ENCODE measurements at places on chromosomes 6 and 20.

GRCh38 chr6:83193747-83194566, 800 bp downstream of the RWDD2A start:
- no peak for DNase-seq

- DNase-seq, result no peak
Observed at GRCh38 chr20:10040070-10040975, 5.5 kb downstream of the ANKEF1 start.

DNA sequence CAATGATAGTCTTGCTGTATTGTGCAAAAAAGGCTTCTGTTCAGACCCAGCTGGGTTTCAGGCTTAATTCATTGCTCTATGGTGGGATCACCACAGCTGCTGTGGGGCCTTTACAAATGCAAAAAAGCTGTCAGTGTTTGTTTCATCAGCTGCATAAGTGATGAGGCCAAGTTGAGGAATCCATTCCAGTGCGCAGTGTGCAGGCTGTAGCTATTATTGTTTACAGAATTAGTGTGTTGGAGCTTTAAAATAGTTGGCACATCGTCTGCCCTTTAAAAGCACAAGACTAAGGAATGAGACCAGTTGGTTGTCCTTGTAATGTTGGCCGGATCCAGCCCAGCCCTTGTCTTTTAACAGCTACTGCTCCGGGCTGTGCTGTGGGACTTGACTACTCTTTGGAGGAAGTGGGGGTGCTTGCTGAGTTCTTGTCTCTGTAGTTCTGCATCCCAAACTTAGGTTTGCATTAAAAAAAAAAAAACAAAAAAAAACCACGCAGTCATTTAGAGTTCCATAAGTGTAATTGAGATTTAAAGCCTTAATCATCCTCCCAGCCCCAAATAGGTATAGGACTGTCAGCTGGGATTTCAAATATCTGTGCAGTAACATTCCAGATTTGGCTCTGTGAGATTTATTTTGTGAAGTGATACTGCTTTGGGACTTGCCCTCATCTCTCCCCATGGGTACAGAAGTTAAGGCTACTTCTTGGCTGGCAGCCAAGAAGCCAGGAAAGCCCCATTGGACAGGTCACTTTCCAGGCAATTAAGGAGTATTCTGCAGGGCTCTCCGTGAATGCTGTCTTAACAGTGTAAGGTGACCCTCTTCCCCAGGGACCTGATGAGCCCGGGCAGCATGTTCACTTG, 19.3 kb downstream of the JARID2 start:
- no peak for DNase-seq

- DNase-seq, result no peak
Observed at GRCh38 chr20:4153251-4153650, 137.9 kb upstream of the RNF24 start.

Data from stimulated activated CD8-positive, alpha-beta memory T cell treated with anti-CD3 and anti-CD28 coated beads, Interleukin-15, amount 100 ng/mL, for 1 hour (primary cell).